ENCODE measurements at places on chromosomes 12 and 14.

GRCh38 chr14:66507181-66507721 is 696 bp upstream of the GPHN start:
- DNase-seq: no peak

DNA sequence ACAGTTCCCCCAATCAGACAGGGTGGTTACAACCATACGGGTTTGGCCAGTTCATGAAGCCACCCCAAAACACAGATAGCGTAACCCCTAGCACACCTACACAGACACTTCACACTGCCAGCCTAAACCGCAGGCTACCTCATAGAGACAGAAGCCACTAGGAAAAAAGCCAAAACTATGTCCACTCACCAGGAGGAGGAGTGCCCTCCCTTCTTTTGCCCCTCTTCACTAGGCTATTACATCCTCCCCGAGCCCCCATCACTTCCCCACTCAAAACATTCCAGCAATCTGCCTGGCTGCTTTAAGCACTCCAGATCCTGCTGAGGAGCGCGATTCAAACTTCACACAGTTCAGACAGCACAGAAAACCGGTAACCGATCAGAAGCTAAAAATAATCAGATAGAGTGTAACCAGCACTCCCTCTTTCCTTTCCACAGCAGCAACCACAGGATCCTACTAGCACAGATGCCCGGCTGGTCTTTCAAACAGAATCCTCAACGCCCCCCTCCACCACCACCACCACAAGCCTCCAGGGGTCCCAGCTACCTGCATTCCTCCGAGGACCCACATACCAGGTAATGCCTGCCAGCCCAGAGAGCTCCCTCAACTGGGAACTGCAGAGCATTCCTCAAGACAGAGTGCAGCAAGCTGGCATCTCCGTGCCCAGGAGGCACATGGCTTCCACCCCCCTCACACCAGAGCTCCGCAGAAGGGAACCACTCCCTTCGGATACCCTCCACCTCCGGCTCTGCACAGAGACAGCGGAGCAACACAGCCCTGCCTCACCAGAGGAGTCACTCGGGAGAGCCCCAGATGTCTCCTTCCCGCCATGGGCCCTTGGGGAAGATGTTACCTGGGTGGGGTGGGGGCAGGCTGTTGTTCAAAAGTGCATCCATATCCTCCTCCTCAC is 1.5 kb downstream of the CHD4 start:
- no peak for DNase-seq

DNA sequence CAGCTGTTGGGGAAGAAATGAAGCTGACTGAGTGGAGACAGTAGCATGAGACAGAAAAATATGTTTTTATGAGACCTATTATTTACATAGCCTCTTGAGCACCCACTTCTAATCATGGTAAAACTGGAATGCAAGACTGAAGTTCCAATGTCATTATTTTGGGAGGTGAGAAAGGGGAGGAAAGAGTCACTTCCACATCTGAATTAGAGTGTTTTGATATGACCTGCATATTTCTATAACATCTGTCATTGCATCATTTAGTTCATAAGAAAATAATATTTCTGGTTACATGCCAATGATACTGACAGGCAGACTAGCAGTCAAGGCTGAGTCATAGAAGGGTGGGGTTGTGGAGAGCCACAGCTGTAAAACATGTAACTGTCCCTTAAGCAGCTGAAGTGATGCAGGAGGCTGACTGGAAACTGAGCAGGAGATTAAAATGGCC is 26.7 kb downstream of the NTN4 start:
- DNase-seq: no peak

DNA sequence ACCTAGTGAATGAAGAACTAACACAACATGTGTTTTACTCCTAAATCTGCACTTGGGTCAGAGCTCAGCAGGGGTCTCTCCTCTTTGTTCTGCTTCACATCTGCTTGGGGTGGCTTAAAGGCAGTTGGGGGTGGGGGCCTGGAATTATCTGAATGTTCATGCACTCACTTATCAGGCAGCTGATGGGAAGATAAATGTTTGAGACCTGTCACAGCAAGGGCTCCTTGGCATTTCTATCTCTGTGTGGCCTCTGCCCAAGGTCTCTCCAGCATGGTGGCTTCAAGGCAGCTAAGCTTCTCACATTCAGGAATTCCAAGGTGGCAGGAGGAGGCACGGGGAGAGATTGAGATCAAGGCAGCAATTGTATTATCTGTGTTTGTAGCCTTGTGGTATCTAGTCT is 6.4 kb upstream of the HMGA2 start:
- no peak for DNase-seq

- no peak for DNase-seq
These were observed 12.7 kb upstream of the CLEC1A start for GRCh38 chr12:10111451-10111850.

DNA sequence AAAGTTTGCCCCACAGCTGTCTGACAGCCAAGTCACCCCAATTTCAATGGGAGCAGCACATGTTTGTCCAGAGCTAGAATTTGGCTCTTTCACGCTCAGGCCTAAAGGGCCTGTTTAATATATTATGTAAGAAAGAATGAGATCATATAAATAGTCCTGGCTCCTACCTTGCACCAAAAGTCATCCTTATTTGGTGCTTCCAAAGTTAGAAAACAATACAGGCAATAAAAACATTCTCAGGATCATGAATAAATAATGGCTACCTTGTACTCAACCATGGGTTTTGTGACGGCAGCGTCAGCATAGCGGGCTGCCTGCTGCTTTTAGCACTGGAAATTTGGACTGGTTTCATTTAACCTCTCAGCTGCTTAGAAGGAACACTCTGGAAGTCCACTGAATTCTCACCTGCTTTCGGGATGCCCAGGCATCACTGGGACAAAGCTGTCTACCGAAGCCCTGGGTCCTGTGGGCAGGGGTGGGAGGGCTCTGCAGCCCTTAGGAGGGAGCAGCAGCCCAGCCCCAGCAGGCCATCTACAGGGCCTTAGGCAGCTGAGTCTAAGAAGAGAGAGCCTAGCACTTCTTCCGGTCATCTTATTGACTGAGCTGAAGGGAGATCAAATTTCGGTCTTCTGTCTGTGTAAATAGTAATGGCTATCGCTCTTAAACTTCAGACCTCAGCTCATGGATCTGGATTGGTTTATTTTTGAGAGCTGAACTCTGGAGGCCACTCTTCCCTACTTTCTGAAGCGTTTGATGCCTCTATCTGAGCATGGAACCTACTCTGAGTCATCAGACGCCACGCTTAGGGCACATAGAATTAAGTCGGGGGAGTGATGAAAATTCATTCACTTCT is 106.5 kb downstream of the SAMD4A start:
- no peak for DNase-seq

DNA sequence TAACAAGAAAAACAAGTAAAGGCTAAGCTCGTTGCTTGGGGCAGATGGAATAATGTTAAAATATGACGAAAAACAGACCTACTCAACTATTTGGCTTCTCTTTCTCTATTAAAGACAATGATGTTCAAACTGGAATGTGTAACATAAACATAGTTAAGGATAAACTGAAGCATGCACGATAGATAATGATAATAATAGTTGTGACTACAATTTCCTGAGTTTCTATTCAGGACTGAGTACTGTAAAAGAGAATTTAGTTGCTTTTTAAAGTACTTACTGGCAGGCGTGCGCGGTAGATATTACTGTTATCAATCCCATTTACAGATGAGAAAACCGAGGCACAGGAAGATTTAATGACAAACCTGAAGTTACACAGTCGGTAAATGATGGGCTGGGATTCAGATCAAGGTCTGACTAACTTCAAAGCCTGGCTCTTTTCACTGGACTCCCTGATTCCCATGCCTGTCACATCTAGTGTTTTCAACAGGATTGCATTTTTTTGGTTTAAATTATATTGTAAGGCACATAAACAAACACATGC is 103.0 kb downstream of the CRADD start:
- no peak for DNase-seq

GRCh38 chr14:105138551-105139111 is 29.9 kb downstream of the JAG2 start:
- no peak for DNase-seq

All from stimulated activated CD4-positive, alpha-beta T cell treated with anti-CD3 and anti-CD28 coated beads, Interleukin-2, amount 100 ng/mL, for 24 hours (primary cell).